ENCODE measurements at places on chromosomes 4 and X. TPM values are rescaled to one million over a fixed set of nuclear protein-coding genes. Genes with fewer than 3 reads are reported as not detected.

The CLIC2 gene
- total RNA-seq, result not detected

DNA sequence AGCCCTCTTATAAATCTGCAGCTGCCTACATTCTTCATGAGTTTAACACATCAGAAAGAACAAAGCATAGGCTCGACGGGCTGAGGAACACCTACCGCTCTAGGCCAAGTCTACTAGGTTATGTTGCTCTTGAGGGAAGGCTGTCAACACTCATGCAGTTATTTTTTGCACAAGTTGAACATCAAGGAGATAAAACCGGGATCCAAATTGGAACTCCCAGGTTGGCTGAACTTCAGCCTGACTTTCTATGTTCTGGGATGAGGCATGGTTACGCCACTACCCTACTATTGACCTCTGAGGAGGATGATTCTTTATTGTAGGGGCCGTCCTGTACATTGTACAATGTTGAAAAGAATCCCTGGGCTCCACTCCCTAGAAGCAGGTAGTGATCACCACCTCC is 37.3 kb upstream of the ARSH start:
- H3K27ac ChIP-seq, result no peak overlapping the region
- H3K36me3 ChIP-seq, result no peaks in the 10 kb centered on the region
- peaks cover 7% of the 10 kb centered on the region for H3K4me1 ChIP-seq
- DNase-seq, result no peak

- H3K27me3 ChIP-seq, result no peaks in the 10 kb centered on the region
- no peak overlapping the region for H3K4me3 ChIP-seq
- H3K36me3 ChIP-seq, result peaks cover 10% of the 10 kb centered on the region
- H3K4me1 ChIP-seq, result peaks cover 21% of the 10 kb centered on the region
- DNase-seq, result no peak
These were observed 68.6 kb downstream of the CHST7 start for GRCh38 chrX:46642145-46642544.

- DNase-seq, result peak; percentile 74
- H3K27ac ChIP-seq, result peak overlapping the region; percentile 73
- H3K4me1 ChIP-seq, result peaks cover 15% of the 10 kb centered on the region
- peak overlapping the region; percentile 18 for H3K4me3 ChIP-seq
- H3K36me3 ChIP-seq, result no peaks in the 10 kb centered on the region
- H3K27me3 ChIP-seq, result no peaks in the 10 kb centered on the region
These were observed 187.5 kb downstream of the QDPR start for GRCh38 chr4:17324386-17324830.

GRCh38 chr4:6855692-6856297 is 53.8 kb upstream of the TBC1D14 start:
- peak overlapping the region; percentile 25 for H3K4me3 ChIP-seq
- DNase-seq, result peak; percentile 64
- H3K27me3 ChIP-seq, result no peaks in the 10 kb centered on the region
- peaks cover 39% of the 10 kb centered on the region for H3K36me3 ChIP-seq
- peaks cover 29% of the 10 kb centered on the region for H3K4me1 ChIP-seq

DNA sequence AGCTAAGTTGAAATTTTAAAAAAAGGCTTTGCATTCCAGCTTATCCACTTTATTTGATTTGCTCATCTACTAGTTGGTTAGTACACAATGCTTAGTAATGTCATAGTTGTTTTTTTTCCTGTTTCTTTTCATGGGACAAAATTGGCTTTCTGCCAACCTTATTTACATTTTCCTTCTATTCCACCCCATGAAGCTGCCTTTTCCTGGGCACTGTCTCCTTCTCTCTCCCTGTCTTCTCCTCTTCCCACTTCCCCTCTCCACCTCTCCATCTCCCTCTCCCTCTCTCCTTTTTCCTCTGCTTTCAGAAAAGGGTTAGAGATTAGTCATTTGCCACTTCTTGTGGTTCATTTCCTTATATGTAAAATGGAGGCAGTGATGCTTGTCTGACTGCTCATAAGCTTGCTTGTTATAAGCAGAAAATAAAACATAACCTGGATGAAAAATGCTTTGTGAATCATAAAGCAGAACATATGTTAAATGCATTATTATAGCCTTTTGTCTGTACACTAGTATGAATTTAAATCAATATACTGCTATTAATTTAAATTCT is 181.9 kb downstream of the CEP135 start:
- H3K4me3 ChIP-seq, result no peak overlapping the region
- no peak for DNase-seq
- H3K27ac ChIP-seq, result no peak overlapping the region
